Dermis microvascular lymphatic vessel endothelial cell (primary cell): ENCODE measurements at places on chromosomes 6 and 20. TPM values are rescaled to one million over a fixed set of nuclear protein-coding genes. Genes with fewer than 3 reads are reported as not detected.

The ZMYND8 gene
- total RNA-seq: 24.9 and 28.3 TPM in 2 replicates

The PEDS1 gene
- 11.2 and 20.0 TPM in 2 replicates for total RNA-seq

The TTK gene
- 4.8 and 15.5 TPM in 2 replicates for total RNA-seq

The CAGE1 gene
- total RNA-seq: under 0.01 and 0.13 TPM in 2 replicates

The PPIL1 gene
- 20.9 and 22.2 TPM in 2 replicates for total RNA-seq

The ELOVL2 gene
- total RNA-seq: not detected in 2 replicates

The ZC2HC1B gene
- total RNA-seq: not detected in 2 replicates

The CCM2L gene
- total RNA-seq: 17.3 and 27.6 TPM in 2 replicates

The SIRPB2 gene
- total RNA-seq: 0.13 and 0.38 TPM in 2 replicates

DNA sequence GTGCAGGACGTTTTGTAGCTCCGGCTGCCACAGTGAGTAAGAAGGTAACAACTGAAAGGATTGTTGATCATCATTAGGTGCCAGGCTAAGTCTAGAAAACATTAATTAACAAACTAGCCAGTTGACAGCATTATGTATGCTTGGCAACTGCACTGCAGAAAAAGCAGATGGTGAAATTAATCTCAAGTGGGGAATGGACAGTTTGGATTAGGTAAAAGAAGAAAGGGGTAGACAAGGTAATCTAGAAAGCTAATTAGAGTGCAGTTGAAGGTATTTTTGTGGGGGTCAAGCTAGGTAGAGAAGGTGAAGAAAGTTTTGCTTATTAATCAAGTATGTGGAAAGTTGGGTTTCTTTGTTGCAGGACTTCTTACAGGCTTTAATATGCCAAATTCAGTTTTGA lies 69.7 kb upstream of the HINT3 start:
- DNase-seq: no peak

DNA sequence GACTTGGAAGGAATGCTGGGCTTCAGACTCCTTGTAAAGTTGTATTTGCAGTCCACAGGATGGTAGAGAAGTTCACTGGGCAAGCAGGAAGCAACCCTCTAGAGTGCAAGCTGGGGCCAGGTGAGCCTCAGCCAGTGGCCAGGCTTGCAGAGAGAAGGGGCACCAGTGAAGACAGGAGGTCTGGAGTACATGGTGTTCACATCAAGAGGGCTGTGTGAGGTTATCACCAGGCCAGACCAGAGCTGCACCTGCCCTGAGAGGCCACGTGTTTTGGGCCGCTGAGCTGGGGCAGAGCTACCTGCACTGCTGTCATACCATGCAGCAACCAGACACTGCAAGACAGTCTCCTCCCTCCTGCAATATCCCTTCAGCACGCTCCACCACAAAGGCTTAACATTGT lies 79.0 kb downstream of the SH3BGRL2 start:
- no peak for DNase-seq

DNA sequence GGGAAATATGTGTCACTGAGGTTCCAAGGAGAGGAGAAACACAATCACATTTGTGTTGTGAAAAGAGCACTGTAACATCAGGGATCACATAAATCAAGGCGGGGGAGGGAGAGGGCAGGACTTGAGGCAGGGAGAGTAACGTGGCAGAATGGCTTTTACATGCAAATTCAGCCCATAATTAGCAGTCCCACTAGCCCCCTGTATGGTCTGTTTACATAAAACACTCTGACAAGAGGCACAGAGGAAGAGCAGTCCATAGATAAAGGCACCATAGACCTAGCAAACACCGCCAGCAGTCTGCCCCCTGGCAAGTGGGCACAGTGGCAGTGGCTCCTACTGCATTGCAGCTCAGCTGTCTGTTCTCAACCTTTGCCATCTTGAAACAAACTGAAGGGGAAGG lies 82.7 kb downstream of the LYRM2 start:
- no peak for DNase-seq

- no peak for DNase-seq
These were observed 503.2 kb downstream of the PKHD1 start for GRCh38 chr6:51584163-51584562.

DNA sequence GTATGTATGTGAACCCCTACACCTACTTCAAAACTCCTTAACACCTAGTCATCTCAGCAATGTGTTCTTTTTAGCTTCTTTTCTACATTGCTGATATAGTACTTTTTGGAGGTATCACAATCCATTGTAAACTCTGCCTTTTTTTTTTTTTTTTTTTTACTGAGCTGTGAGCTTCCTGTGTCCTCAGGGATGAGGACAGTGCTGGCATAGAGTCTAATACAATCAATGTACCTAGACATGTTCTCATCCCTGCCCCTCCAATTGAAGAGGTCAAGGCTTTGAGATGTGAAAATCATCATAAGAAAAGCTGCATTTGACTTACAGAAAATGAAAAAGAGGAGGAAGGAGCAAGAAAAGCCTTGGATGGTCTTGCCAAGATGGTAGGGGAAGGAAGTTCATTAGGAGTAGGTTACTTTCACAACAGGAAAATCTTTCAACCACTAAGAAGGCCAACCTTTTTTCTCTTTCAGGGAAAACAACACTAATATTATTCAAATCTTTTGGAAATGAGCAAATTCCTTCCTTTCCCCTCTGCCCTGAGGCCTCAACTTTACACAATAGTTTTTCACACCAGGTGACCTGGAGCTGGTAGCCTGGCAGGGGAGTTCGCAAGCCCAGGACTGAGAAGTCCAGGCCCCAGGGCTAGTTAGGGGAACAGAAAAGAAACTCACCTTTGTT lies 2.8 kb upstream of the JARID2 start:
- DNase-seq: no peak

GRCh38 chr20:8805737-8806442 lies 263.0 kb upstream of the PLCB4 start:
- DNase-seq: no peak

- DNase-seq: peak; percentile 60
These were observed 3.5 kb upstream of the EFHC1 start for GRCh38 chr6:52416629-52417151.

- DNase-seq: no peak
These were observed 137.6 kb upstream of the MARCKS start for GRCh38 chr6:113719545-113719944.

DNA sequence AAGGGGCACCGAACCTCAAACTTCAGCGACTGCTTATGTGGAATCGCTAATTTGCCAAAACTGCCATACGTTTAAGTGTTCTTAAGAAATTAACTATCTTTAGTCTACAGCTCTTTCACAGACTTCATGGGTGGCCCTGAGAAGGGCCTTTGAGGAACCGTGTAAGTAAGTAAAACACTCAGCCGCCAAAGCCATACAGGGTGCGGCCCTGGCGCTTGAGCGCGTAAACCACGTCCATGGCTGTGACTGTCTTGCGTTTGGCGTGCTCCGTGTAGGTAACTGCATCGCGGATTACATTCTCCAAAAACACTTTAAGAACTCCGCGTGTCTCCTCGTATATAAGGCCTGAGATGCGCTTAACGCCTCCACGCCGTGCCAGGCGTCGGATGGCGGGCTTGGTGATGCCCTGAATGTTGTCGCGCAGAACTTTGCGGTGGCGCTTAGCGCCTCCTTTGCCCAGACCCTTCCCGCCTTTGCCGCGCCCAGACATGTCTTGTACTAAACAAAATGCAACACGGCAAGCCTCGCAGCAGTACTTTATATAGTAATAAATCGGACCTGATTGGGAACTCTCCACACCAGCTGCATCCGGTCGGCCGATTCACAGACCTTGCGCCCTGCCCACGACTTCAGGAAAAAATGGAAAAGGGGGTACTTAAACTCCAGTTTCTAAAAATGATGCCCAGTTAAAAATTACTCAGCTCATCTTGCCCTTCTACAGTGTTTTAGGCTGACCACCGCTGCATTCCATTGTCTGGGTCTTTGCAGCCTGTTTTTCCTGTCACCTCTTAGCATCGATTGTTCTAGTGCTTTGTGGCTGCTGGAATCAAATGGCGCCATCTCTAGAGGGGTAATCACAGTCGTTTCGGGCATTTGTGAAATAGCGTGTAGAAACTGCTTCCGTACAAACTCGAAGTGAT lies 38.9 kb downstream of the OR2B2 start:
- peak; percentile 82 for DNase-seq

DNA sequence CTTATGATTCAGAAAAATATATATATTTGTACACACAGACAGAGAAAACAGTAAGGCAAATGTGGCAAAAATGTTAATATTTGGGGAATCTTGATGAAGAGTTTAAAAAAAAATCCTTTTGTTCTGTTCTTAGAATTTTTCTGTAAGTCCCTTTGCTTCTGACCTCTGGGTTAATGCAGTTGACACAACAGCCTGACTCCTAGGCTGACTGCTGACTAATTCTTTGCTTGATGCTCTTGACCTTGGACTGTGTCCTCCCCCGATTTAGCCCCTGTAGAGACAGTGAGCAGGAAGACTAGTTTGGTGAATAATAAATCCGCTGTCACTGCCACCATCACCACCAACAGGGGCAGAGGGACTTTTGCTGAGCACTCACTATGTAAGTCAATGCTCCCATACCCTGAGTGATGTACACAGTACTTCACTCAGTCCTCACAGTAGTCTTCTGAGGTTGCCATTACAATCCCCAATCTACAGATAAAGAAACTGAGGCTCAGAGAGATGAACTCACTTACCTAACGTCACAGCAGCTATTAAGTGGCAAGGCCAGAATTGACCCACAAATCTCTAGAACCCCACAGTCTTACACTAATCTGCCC lies 71.7 kb downstream of the SNX5 start:
- DNase-seq: peak; percentile 28

- no peak for DNase-seq
These were observed 10.9 kb downstream of the PSMB1 start for GRCh38 chr6:170542031-170542719.

DNA sequence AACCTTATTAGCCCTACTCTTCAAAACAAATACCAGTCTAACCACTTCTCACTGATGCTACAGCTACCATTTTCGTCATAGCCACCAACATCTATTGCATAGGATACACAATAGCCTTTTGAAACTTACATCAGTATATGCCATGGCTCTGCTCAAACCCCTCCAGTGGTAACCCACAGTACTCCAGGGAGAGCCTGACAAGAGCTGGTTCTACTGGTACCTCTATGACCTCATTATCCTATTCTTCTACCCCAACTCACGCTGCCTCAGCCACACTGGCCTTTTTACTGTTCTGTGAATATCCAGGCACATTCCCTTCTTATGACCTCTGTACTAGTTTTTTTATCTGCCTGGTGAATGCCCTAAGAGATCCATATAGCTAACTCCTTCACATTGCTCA lies 157.6 kb downstream of the ARHGAP18 start:
- no peak for DNase-seq

- no peak for DNase-seq
These were observed 18.3 kb downstream of the COL9A3 start for GRCh38 chr20:62834967-62835730.

DNA sequence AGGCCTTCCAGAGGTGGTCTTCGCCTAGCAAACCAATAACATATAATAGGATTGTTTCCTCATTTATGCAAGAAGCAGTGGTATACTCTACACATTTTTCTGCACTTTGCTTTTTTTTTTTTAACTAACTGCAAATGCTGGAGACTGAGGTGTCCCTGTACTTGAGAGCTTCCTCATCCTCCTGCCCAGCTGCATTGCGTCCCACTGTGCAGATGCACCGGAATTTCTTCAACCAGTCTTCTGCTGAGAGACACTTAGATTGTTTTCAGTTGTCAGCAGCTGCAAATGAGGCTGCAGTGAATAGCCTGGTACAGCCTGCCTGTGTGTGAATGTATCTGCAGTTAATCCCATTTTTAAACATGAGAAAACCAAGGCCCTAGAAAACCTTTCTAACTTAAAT lies 11.5 kb downstream of the FGD2 start:
- DNase-seq: no peak

GRCh38 chr6:108651340-108652227 lies 90.9 kb downstream of the FOXO3 start:
- no peak for DNase-seq

GRCh38 chr6:35477551-35478179 lies 9.5 kb downstream of the RPL10A start:
- DNase-seq: no peak

DNA sequence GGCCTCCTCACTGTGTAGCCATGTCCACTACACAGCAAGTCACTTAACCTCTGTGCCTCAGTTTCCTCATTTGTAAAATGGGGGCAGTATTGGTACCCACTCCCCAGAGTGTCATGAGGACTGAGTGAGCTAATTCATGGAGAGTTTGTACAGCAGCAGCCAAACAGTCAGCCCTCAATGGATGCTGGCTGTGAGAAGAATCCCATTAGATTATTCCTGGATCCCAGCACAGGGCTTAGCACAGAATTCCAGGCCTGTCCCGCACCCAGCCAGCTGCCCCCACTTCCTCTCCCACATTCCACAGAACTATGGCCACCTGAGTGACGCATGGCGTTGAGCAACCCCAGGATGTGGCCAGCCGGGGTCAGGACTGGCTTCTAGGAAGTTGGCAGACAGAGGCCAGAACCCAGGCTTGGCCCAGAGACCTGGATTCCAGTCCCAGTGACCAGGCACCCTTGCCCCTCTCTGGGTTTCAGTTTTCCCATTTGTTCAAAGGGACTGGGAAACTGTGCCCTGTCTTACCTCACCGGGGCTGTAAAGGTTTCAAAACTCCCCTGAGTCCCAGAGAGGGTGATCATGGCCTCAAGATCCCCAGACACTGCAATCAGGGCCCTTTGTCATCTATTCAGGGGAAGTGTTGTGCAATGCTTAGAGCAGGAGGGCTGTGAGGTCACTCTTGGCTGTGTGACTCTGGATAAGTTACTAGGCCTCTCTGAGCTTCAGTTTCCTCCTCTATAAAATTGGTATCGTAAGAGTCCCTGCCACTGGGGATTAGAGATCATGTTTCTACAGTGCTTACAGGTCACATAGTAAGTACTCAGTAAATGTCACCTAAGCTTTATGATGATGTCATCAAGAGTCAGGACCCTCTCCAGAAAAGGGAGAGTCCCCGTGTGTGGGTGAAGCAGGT lies 3.0 kb upstream of the TGM2 start:
- peak; percentile 86 for DNase-seq

DNA sequence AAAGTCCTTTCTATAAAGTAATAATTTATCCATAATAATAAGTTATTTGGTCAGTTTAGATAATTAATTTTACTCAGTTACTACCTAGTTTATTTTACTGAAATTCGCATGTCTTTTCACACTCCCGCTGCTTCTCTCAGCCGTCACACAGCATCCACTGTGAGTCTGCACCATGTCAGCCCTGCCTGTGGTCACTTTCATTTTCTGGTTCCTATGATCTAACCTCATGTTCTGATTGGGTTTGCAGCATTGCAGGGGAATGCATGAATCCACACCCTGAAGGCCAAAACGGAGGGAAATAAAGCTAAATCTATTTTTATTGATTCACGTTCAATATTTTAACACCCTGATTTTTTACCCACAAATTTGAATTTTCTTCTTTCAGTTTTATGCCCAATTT lies 47.4 kb downstream of the PDE10A start:
- no peak for DNase-seq
